ENCODE measurements at places on chromosomes 4 and X.

DNA sequence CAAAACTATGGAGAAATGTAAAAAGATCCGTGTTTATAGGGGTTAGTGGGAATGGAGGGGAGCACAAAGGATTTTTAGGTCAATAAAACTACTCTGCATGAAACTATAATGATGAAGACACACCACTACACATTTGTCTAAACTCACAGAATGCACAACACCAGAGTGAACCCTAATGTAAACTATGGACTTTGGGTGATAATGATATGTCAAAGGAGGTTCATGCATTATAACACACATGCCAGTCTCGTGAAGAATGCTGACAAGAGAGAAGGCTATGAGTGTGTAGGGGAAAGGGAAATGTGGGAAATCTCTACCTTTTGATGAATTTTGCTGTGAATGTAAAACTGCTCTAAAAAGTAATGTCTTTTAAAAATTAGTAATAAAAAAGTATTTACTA is 183.3 kb downstream of the MAB21L2 start:
- no peak for DNase-seq

DNA sequence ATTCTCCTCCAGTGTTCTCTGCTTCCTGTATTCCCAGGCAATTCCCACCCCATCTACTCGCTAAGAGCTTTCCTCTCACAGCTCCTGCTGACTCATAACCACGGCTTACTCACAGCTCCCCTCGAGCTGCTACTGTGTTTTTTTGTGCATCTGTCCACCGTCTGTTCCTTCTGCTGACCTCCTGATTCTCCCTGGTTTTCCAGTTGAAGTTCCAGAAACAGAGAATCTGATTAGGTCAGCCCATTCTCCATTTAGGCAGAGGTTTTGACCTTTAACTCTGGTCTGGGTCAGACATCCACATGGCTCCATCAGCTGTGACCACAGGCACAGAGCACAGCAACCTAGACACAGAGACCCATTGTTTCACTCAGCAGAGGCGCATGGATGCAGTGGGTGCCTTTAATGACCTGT is 5.5 kb upstream of the SMIM20 start:
- DNase-seq, result no peak

DNA sequence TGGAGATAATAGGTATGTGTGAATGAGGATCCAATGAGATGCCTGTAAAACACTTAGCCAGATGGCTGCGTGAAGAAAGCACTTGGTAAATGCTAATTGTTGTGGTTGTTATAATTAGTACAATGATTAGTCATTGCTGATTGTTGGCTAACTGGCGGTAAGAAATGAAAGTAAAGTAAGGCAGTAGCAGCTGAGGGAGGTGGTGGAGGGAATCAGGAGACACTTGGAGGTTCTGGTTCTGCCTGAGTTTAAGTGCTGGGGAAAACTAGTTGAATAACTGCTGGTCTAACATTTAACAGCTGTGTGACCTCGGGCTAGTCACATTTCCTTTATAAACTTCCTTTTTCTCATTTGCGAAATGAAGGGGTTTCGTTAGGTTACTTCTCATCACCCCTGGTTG is 30.9 kb downstream of the CD38 start:
- DNase-seq, result no peak

DNA sequence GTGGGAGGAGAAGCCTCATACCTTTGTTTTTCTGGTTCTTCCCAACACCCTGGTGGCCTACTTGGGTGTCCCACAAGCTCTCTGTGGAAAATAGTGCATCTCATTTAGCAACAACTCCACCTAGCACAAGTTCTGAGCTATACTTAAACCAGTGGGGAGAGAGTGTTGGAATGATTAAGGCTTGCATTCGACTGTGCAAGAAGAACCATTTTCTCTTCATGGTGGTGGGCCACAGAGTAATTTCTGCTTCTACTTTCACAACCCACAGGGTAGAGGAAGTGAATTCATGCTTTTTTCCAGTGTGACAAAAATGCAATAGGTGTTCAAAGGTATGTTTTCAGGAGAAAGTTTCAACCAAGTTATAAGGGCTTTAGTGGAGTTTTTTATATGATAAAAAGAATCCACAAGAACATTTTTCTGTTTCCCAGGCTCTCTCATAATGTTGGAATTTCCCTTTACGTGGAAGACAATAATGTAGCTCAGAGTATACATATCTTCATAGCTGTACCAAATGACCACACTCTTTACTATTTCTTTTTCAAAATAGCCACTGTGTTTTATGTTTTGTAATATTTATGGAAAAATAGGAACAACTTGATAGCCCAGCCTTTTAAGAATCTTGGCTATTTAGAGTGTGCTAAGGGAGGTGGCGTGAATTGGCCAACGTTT is 80.3 kb upstream of the HHIP start:
- DNase-seq, result no peak

DNA sequence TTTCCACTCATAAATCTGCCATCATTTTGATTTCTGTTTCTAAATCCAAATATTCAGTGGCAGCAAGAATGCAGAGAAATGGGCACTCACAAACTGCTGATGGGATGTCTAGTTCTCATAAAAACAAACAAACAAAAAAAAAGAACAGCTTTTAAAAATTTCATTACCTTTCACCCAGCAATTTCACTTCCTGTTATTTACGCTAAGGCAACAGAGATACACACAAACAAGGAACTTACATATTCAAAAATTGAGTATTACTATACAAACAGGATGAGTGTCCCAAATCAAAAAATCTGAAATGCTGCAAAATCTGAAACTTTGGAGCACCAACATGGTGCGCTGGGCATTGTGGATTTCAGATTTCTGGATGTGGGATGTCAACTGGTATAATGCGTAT is 36.4 kb downstream of the FAT1 start:
- DNase-seq, result no peak

- no peak for DNase-seq
These were observed 14.3 kb downstream of the CASK start for GRCh38 chrX:41909068-41909467.

DNA sequence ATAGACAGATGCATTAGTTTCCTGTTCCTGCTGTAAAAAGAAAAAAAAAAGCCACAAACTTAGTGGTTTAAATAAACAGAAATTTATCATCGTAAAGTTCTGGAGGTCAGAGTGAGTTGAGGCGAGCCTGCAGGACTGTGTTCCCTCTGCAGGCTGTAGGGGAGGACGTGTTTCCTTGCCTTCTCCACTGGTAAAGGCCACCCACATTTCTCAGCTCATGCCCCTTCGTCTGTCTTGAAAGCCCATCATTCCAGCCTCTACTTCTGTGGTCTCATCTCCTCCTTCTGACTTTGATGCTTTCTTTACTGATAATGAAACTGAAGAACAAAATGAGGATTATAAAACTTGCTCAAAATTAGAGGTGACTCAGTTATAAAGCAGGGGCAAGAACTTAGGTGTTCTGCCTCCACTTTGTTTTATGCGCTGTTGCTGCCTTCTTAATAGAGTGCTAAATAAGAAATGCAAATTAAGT is 143.0 kb downstream of the STIM2 start:
- DNase-seq, result no peak

DNA sequence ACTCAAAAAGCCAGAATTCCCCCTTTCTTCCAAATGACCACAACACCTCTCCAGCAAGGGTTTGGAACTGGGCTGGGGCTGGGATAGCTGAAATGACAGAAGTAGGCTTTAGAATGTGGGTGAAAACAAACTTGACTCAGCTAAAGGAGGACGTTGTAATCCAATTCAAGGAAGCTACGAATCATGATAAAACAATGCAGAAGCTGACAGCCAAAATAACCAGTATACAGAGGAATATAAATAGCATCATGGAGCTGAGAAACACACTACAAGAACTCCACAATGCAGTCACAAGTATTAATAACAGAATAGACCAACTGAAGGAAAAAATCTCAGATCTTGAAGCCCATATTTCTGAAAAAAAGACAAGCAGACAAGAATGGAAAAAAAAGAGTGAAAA is 95.8 kb upstream of the TET2 start:
- DNase-seq, result no peak

DNA sequence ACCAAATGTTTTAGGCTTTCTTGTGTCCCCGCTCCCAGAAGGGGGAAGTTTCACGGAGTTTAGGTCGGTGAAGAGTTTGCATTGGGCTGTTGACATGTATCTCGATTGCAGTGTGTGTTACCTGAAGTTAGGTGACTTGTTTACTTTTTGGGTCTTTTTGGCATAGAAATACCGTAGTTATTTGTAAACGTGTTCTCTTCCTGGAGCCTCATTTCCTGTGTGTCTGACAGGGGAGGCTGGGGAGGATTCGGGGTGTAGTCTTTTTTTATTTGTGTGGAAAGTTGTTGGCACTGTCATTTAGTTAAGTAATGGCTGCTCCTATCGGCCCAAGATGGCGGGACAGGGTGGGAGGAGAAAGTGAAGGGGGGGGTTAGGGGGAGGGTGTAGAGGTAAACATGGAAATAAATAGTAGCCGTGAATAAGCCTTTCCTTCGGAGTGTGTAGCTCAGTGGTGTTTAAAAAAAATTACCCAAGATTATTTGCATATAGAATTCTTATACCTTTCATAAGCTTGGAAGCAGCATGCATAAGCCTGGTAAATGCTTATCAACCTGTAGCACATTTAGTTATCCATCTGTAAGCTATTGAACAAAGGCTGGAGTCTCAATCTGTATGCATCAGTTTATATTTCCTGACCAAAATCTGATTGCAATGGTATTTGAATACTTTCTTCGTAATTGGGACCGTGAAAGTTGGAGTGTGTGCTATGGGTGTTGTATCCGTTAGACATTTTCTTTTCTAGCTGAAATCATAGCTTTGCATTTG is 1.6 kb downstream of the KDM6A start:
- DNase-seq, result peak; percentile 51

GRCh38 chr4:138774940-138775339 is 240.6 kb upstream of the NOCT start:
- DNase-seq, result no peak

GRCh38 chr4:67048530-67048929 is 496.8 kb downstream of the CENPC start:
- DNase-seq, result no peak

DNA sequence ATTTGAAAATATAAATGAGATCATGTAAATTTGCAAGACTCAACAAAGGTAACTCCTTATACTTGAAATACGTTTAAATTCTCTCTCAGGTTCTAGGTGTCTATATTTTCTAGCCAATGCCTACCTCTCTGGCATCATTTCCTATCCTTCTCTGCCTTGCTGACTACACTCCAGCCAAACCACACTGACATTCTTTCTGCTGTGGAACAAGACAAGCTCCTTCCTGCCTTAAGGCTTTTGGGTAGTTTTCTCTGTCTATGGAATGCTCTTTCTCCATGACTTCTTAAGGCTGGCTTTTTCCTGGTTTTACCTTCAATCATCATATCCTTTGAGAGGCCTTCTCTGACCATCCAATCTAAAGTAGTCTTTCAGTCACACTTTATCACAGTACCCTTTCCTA is 201.0 kb downstream of the SPRY1 start:
- DNase-seq, result no peak

DNA sequence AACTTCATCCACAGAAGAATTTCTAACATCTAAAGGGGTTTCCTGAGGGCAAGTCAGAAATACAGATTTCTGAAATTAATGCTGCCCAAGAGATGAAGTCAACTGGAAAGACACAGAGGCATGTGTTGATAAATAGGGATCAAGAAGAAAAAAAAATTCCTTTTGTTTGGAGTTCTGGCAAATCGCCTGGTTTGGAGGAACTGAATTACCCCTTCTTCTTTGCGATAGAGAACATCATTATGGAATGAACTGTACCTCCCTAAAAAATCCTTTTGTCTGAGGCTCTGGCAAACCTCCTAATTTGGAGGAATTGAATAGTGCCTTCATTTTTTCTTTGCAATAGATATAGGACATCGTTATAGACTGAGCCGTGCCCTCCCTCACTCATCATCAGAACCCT is 200.9 kb downstream of the DHRSX start:
- DNase-seq, result no peak

DNA sequence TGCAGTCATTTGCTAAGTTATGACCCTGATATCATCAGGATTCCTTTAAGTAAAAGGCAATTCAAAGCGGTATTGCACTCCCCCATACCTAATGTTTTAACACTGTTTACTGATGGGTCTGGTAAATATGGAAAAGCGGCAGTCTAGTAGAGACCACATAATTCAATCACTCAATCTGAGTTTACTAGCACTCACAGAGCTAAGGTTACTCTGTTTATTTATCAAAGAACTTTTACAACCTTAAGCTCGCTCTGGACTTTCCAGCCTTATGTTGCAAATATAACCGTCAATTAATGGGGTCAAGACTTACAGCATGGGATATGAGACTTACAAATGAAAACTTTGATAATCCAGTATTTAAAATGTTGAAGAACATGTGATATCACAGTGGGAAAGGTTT is 124.5 kb upstream of the ZCCHC13 start:
- no peak for DNase-seq

DNA sequence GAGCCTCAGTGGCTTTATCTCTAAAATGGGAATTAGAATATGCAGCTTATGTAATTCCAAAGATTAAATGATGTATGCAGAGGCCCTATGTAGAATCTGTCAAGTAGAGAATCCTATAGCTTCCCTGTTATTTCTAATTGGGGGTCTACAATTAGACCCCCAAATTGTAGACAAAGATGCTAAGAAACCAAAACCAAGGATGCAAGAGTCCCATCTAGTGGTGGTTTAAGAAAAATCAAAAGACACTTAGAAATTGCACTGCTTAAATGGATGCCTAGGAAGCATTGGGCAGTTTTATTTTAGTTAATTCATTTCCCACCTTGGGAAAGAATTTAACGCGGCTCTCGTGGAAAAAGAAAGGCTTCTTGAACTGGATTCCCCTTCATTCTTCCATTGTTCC is 115.2 kb downstream of the GABRA2 start:
- DNase-seq, result no peak

GRCh38 chr4:152385551-152385950 is 150.3 kb downstream of the FBXW7 start:
- DNase-seq, result no peak

- DNase-seq, result no peak
These were observed 356.8 kb downstream of the BMPR1B start for GRCh38 chr4:95114521-95114920.

- DNase-seq, result no peak
These were observed 497.5 kb downstream of the KCNIP4 start for GRCh38 chr4:21451032-21451431.

DNA sequence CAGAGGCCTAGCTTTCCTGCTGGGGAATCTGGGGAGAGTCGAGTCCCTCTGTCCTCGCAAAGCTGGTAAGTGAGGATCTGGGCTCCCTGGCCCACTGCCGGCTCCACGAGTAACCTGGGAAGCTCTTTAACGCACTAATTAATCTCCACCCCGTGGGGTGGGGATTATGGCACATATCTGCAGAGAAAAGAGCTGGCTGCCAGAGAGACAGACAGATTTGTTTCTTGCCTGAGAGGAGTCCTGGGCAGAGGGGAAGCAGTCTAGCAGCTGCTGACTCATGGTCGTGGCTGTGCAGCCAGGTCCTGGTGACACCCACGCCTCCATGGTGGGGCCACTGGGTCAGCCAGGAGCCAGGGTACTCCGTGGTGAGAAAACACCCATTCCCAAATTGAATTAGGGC is 14.0 kb downstream of the SORCS2 start:
- no peak for DNase-seq

- DNase-seq, result no peak
These were observed 39.5 kb downstream of the USP38 start for GRCh38 chr4:143224255-143224654.

DNA sequence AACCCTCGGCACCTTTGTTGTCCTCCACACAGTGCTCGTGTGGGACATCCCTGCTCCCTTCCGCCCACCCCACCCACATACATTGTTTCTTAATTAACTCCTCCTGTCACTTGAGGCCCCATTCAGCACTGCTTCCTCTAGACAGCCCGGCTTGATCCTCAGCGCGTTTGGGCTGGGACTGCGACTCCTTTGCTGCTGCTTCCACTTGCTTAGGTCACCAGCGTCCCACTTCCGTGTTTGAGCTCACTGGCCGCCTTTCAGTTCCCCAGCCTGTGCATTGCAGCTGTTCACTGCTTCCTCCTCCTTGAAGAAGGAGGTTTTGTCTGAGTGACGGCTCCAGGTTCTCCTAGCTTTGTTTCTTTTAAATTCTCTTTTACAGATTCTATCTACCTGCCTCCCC is 16.1 kb downstream of the RNF4 start:
- peak; percentile 66 for DNase-seq
